Left colon (tissue), 2 donors: ENCODE measurements at places on chromosomes 1 and 21. TPM values are rescaled to one million over a fixed set of nuclear protein-coding genes. Genes with fewer than 3 reads are reported as not detected.
A peak's percentile ranks its signal among the peaks of the same experiment; 100 is the strongest.

Gene MEX3A
- total RNA-seq = 1.1 TPM

Gene STX12
- total RNA-seq = 64.0 TPM

Gene KIAA0040
- 14.9 TPM for total RNA-seq

Gene CDK18
- total RNA-seq = 32.6 TPM

GRCh38 chr1:15246960-15247614, at the start of gene FHAD1:
Gene FHAD1 (plus strand): TSS chr1:15247223. CDS start chr1:15251785, 4,562 bp downstream.
- DNase-seq = peak; percentile 57

GRCh38 chr1:234140388-234140787, 232.9 kb upstream of the COA6 start:
- no peak for DNase-seq

DNA sequence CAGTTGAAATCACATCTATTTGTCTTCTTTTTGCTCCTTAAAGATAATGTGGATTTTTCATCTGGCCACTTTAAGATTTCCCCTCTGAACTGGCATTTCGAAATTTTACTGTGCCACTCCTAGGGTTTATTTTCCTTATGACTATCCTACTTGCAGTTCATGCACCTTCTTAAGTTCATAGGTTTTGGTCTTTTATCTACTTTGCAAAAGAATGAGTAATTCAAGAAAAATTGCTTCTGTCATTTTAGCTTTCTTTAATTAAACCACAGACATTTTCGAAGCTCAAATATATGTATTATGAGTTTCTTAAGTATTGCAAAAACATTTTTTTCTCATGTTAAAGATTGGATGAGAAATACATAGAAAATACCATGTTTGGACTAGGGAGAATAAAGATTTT, 1244.8 kb upstream of the TMPRSS15 start:
- no peak for DNase-seq

- DNase-seq = no peak
Measured at GRCh38 chr1:63787875-63788274, 14.1 kb downstream of the ROR1 start.

DNA sequence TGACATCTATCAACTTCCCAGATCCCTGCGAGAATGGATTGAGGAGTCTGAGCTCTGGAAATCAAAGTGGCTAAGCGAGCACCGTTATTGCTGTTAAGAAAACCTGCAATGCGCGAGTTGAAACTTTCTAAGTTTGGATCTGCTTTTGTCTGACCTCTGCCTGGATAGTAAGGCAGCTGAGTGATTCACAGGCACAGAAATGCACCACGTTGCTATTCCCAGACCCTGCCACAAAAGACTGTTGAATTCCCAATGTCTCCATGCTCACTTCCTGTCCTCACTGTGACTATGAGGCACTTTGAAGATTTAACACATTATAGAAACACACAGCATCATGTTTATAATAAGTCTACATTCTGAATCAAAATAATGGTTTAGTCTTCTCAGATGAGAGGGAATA, 27.1 kb upstream of the CNIH3 start:
- no peak for DNase-seq

- no peak for DNase-seq
Measured at GRCh38 chr1:147800804-147801203, 40.4 kb upstream of the GJA5 start.

DNA sequence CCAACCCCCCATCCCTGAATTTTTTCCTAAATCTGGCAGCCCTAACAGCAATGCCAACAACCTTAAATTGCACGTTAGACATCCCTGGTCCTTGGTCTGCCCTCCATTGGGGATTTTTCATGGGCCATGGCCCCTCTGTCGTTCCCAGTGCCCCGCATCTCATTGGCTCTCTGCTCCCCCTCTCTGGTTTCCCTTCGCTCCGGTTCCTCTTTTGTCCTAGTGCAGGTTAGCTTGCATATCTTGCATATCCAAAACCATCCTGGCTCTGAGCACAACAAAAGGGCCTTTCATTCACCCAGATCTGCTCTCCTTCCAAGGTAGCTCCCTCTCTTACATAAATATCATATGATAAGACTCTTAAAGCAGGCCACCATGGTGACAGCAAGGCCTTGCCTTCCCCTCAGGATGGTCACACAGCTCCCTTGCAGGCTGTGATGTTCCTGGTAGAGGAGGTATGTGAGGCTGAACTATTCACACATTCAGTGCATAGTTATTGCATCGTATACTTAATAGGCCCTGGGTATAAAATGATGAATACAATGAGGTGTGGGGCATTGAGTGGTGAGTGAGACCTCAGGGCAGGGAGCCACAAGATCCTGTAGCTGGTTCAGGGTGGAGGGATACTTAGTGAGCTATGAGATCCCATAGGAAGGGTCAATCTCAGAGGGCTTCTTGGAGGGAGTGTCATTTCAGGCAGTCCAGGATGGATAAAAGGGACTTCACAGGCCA, 45.2 kb downstream of the TENT5C start:
- no peak for DNase-seq

- DNase-seq = no peak
Measured at GRCh38 chr1:73903092-73903491, 294.9 kb downstream of the LRRIQ3 start.

- DNase-seq = no peak
Measured at GRCh38 chr1:64929221-64929620, 37.1 kb downstream of the JAK1 start.

DNA sequence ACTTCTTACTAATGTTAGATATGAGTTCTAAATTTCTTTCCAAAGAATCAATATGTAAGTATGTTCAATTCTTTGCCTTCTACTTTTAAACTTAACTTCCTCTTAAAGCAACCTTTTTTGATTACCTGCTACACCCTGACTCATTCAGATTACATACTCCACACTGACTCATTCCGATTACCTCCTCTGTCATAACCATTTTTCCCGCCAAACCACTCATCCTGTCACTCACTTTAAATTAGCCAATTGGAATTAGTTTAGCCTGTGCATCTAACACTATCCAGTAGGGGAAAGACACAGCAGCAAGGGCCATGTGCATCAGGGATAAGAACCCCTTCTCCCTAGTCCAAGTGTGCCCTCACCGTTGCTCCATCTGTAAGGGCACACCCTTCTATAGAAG, 815.5 kb downstream of the BRINP3 start:
- DNase-seq = no peak

GRCh38 chr21:43368685-43369084, 58.2 kb downstream of the SIK1 start:
- DNase-seq = no peak

DNA sequence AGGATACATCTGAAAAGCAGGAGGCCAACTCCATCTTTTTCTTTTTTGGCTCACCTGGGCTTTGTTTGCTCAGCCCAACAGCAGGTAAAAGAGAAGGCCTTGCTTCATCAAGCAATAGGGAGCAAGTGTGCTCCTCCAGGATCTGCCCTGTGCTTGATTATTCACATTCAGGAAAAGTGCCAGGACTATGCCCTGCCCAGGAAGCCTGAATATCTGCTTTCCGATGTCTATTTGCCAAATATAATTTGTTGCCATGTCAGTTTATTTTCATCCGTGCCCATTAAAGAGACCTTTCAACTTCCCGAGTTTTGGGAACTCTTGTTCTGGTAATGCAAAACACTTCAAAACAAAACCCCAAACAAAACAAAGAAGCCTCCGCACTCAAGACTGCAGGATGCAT, 185.3 kb downstream of the CDC7 start:
- DNase-seq = no peak

GRCh38 chr1:166189126-166189525, 22.3 kb upstream of the FAM78B start:
- no peak for DNase-seq

DNA sequence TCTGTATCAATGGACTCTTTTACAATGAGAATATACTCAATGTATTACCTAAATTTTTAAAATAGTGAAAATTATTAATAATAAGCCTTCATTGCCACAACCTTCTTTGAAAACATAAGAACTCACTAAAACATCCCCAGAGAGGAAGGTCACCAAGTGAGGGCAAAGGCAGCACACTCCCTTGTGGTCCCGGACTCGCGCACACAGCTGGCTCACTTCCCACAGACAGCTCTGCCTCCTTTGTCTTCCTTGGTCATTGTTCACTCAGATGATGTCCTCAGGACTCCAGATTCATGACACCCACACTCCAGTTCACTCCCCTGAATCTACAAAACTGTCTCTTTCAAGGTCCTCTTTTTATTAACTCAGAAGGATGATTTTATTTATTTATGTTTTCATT, 19.2 kb upstream of the UBR4 start:
- DNase-seq = no peak

- DNase-seq = no peak
Measured at GRCh38 chr1:52139817-52140540, 1.9 kb upstream of the ZFYVE9 start.

DNA sequence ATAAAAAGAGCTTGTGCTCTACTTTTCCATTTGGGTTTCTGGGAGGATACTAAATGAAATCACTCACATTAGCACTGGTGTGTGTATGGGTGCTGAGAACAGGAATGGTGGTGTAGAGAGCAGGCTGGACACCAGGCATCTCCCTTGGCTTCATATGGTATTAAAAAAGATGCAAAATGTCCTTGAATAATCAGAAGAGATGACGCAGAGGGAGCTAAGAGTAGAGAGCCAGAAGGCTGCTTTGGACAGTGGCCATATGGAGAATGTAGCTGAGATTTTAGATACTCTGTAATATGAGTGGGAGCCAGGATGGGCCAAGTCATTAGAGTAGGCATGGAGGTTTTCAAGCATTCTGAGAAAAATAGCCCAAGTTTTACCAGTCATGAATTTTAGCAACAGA, 112.3 kb upstream of the ZRANB2 start:
- DNase-seq = no peak
